ENCODE measurements at places on chromosomes 11 and 22.

DNA sequence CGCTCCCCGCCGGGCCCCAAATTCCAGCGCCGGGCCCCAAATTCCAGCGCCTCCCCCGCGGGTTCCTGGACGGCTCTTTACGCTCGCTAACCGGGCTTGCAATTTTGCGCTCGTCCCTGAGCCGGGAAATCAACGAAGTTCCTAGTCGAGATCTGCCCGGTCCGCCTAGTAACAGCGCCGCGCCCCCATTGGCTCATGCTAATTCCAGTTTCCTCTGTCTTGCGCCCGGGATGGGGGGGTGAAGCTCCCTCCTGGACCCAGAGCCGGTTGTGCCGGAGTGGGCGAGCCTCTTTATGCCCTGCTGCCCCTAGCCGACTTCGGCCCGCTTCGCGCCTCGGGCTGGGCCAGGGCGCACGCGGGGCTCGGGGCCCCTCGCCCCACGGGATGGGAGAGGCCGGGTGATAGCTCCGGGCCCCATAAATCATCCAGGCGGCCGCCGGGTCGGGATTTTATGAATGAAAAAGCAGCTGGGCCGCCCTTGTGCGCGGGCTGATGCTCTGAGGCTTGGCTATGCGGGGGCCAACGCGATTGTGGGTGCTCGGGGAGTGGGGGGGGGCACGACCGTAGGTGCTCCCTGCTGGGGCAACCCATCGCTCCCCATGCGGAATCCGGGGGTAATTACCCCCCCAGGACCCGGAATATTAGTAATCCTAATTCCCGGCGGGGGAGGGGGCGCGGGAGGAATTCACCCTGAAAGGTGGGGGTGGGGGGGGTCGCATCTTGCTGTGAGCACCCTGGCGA, 1.8 kb upstream of the CCND1 start:
- peak; percentile 93 for DNase-seq
- H3K4me1 ChIP-seq: peaks cover 37% of the 10 kb centered on the region
- peaks cover 5% of the 10 kb centered on the region for H3K36me3 ChIP-seq
- no peaks in the 10 kb centered on the region for H3K27me3 ChIP-seq

GRCh38 chr11:69537855-69538640, 56.6 kb downstream of the LINC01488 start:
- DNase-seq: no peak
- no peak overlapping the region for H3K4me3 ChIP-seq
- H3K4me1 ChIP-seq: peaks cover 15% of the 10 kb centered on the region
- no peaks in the 10 kb centered on the region for H3K27me3 ChIP-seq
- no peaks in the 10 kb centered on the region for H3K36me3 ChIP-seq

- no peaks in the 10 kb centered on the region for H3K4me1 ChIP-seq
- H3K27me3 ChIP-seq: no peaks in the 10 kb centered on the region
- no peak overlapping the region for H3K27ac ChIP-seq
Measured at GRCh38 chr22:43867839-43868635, 5.7 kb upstream of the SULT4A1 start.

DNA sequence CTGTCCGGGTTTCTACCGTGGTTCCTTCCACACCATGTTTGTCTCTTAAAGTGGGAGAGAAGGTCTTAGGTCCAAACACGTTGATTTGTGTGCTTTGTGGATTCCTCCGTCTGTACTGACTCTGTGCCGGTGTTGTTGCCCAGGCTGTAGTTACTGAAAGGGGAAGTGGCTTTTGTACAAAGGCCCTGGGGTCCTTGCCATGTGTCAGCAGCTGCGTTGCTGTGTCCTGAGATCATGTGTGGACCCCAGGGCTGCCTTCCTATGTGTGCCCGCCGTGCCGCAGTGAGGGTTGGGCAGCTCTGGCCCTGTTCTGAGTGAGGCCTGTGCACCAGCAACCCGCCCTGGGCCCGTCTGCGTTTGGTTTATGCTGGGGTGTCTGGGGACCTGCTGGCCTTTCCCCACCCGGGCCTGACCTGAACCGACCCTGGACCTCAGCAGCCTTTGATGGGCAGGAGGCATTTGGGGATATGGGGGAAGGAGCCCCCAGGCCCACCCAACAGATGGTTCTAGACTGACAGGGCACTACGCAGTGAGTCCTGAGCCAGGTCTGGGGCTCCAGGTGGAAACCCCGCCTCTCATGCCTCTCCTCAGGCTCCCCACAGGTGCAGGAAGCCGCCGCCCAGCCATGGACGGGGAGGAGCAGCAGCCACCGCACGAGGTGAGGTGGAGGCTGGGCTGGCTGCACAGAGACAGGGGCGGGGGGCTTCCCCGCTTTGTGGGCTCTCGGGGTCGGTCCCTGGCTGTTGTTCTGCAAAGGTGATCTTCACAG, 6.9 kb downstream of the TRABD start:
- H3K4me1 ChIP-seq: peaks cover 33% of the 10 kb centered on the region
- no peak for DNase-seq
- H3K4me3 ChIP-seq: no peak overlapping the region
- no peaks in the 10 kb centered on the region for H3K27me3 ChIP-seq

DNA sequence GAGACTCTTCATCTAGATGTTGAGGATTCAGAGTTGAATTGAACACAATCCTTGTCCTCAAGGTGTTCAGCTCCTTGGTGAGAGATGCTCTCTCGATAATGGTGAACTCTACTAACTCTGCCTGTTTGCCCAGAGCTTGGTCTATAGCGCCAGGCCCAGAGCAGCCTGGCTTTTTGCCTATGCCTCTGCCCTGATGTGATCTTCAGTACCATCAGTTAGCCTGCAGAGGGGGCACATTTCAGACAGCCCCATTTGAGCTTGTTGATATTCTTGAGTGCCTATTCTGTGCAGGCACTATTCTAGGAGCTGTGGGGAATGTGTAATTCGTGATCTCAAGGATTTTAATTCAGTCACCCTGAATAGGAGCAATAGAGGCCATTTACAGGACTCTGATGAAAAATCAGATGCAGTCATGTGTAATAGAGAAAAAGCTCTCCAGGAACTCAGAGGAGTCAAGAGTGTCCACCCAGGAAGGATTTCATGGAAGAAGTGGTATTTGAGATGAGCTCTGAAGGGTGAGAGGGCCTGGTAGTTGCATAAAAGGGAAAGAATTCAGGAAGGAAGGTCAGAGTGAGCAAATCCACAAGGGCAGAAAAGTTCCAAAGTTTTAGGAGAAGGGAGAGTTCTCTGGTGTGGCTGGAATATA, 19.3 kb downstream of the GTPBP1 start:
- peak; percentile 44 for DNase-seq
- no peaks in the 10 kb centered on the region for H3K4me1 ChIP-seq
- peaks cover 34% of the 10 kb centered on the region for H3K36me3 ChIP-seq
- H3K27ac ChIP-seq: no peak overlapping the region
- H3K4me3 ChIP-seq: no peak overlapping the region

- DNase-seq: no peak
- H3K4me1 ChIP-seq: peaks cover 15% of the 10 kb centered on the region
- H3K27me3 ChIP-seq: no peaks in the 10 kb centered on the region
- H3K4me3 ChIP-seq: no peak overlapping the region
Measured at GRCh38 chr11:22808571-22809197, 20.9 kb downstream of the SVIP start.

- no peaks in the 10 kb centered on the region for H3K4me1 ChIP-seq
- no peak overlapping the region for H3K27ac ChIP-seq
- DNase-seq: no peak
- no peaks in the 10 kb centered on the region for H3K36me3 ChIP-seq
- no peak overlapping the region for H3K4me3 ChIP-seq
Measured at GRCh38 chr11:132910011-132910760, 622.1 kb downstream of the OPCML start.

DNA sequence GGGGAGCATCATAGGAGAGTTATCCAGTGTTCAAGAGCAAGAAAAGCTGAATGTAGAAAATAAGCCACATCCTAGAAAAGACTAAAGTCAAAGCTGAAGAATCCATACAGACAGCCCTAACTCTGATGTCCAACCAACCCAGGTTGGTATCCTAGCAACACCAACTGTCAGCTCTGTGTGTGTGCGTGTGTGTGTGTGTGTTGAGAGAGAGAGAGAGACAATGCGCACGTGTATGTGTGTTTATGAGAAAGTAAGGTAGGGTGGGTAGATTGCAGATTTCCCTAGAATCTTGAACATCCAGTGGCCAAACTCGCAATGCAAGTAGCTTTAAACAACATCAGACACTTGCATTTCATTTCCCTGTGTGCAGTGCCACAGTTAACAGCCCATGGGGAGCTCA, 274.9 kb downstream of the FAM181B start:
- H3K4me3 ChIP-seq: no peak overlapping the region
- no peak for DNase-seq
- H3K27ac ChIP-seq: no peak overlapping the region
- H3K27me3 ChIP-seq: no peaks in the 10 kb centered on the region
- H3K36me3 ChIP-seq: no peaks in the 10 kb centered on the region
- H3K4me1 ChIP-seq: no peaks in the 10 kb centered on the region

DNA sequence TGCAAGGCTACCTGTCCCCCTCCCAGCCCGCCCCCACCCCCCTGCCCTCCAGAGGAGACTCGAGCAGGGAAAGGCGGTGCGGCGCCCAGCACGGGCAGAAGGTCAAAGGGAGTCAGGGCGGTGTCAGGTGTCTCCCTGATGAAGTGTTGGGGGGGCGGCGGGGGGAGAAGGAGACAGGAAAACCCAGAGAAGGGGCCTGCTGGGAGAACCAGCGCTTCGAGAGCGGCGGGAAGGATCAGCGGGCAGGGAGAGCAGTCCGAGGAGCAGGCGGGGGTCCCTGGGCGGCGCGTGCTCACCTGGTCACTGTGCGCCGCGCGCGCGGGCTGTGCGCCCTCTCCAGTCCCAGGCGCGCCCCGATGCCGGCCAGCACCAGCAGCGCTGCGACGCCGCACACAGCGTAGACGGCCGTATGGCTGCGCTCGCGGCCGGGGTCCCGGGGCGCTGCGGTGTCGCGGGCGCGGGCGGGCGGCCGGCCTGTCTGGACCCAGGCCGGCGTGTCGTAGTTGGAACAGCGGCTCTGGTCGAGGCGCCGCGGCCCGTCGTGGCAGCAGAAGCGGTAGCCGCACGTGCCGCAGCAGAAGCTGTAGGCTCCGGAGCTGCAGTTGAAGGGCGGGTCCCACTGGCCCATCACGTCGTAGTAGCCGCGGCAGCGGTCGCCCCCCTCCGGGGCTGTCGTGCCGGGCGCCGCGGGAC, 886 bp downstream of the SHISA8 start:
- no peaks in the 10 kb centered on the region for H3K36me3 ChIP-seq
- H3K4me1 ChIP-seq: peaks cover 3% of the 10 kb centered on the region
- H3K4me3 ChIP-seq: no peak overlapping the region
- no peak overlapping the region for H3K27ac ChIP-seq
- DNase-seq: no peak

DNA sequence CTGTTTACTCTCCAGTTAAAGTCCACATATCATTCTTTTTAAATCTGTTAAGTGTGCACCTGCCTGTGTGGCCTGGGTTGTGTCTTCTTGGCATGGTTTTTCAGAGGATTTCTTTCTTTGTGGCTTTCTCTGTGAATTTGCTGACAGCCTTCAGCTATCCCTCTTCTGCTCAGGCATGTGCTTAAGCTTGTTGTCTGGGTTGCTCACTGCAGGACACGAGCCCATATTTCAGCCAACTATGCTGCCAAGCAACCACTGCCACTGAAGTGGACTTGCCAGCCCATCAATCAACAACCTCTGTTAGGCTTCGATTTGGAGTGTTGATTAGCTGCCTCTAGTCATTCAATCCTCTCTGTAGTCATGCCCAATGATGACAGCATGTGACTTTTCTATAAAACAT, 18.4 kb downstream of the OR51I2 start:
- H3K4me1 ChIP-seq: no peaks in the 10 kb centered on the region
- no peak overlapping the region for H3K27ac ChIP-seq
- H3K36me3 ChIP-seq: no peaks in the 10 kb centered on the region
- DNase-seq: no peak

GRCh38 chr11:14519597-14519916, 629 bp downstream of the PSMA1 start:
- peak overlapping the region; percentile 85 for H3K4me3 ChIP-seq
- DNase-seq: no peak
- H3K27me3 ChIP-seq: no peaks in the 10 kb centered on the region
- H3K36me3 ChIP-seq: peaks cover 18% of the 10 kb centered on the region

GRCh38 chr11:103274025-103274424, 164.8 kb downstream of the DYNC2H1 start:
- no peaks in the 10 kb centered on the region for H3K27me3 ChIP-seq
- no peaks in the 10 kb centered on the region for H3K4me1 ChIP-seq
- DNase-seq: no peak
- H3K36me3 ChIP-seq: peaks cover 9% of the 10 kb centered on the region

Data from SK-N-SH (cell line).